ENCODE measurements at places on chromosomes 11 and 22. TPM values are rescaled to one million over a fixed set of nuclear protein-coding genes. Genes with fewer than 3 reads are reported as not detected.

DNA sequence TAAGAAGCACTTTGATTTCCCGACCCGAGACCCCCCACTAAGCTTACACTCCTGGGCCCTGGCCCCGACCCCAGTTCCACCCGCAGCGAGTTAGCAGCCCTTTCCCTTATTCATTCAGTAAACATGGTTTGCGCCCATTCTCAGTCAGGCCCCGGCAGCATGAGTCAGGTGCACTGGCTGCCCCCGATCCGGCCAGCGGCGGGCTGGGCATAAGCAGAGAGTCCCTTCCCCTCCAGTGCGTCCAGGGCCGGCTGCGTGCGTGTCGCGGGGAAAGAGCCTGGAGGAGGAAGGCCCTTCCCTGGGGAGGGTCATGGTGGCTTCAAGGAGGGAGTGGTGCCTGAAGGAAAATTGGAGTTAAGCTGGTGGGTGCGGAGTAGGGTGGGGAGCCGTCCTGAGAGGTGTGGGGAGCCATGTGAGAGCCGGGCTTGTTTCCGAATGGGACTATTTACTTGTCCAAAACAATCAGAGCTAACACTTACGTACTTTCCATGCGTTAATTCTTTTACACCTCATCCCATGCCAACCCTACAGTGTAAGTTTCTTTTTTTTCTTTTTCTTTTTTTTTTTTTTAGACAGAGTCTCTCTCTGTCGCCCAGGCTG, 657 bp downstream of the IGHMBP2 start:
- DNase-seq = peak; percentile 64
- no peaks in the 10 kb centered on the region for H3K27me3 ChIP-seq
- H3K27ac ChIP-seq = peak overlapping the region; percentile 90
- H3K4me3 ChIP-seq = peak overlapping the region; percentile 96
- H3K4me1 ChIP-seq = peaks cover 29% of the 10 kb centered on the region

- peaks cover 2% of the 10 kb centered on the region for H3K36me3 ChIP-seq
- peak; percentile 46 for DNase-seq
- H3K27me3 ChIP-seq = peaks cover 9% of the 10 kb centered on the region
- H3K4me1 ChIP-seq = peaks cover 16% of the 10 kb centered on the region
- peak overlapping the region; percentile 96 for H3K27ac ChIP-seq
- H3K4me3 ChIP-seq = peak overlapping the region; percentile 81
These were observed 15.4 kb downstream of the CAPN5 start for GRCh38 chr11:77081976-77082836.

The PDE3B gene
- total RNA-seq = 125 TPM

The OR9I1 gene
- total RNA-seq = not detected

DNA sequence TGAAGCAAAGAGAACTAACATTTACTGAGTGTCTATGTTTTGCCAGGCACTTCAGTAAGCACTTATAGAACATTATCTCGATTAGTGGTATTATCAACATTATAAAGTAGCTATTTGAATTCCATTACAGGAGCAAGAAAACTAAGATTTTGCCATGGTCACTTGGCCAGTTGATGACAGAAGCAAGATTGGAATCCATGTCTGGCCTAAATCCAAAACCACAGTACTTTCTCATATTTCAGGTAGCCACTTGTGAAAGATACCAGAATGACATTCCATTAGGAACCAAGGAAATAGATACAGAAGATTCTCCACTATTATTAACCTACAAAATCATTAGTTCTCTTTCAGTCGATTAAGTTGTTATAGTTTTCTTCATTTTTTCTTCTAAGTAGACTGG, 691.0 kb upstream of the API5 start:
- H3K27me3 ChIP-seq = no peaks in the 10 kb centered on the region
- no peaks in the 10 kb centered on the region for H3K4me1 ChIP-seq
- H3K4me3 ChIP-seq = no peak overlapping the region
- no peaks in the 10 kb centered on the region for H3K36me3 ChIP-seq
